ENCODE measurements at places on chromosomes 11 and 22.

GRCh38 chr11:33959855-33960400 is 68.1 kb upstream of the LMO2 start:
- no peak for DNase-seq

- no peak for DNase-seq
These were observed 16.3 kb downstream of the DUSP8 start for GRCh38 chr11:1555713-1556153.

DNA sequence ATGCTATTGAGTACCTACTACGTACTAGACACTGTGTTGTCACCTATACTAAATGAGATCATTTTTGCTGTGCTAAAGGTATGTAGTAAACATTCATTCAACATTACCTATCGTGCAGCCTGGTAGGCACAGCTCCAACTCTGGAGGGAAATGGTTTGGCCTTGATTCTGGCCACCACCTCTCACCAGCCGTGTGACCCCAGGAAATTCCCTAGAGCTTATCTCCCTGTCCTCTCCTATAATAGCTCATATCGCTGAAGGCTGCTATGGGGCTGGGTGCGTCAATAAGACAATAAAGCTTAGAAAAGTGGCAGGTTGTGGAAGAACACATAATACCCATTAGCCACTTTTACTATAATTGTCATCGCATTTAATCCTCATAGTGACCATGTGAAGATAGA is 107.5 kb downstream of the MYO18B start:
- no peak for DNase-seq

DNA sequence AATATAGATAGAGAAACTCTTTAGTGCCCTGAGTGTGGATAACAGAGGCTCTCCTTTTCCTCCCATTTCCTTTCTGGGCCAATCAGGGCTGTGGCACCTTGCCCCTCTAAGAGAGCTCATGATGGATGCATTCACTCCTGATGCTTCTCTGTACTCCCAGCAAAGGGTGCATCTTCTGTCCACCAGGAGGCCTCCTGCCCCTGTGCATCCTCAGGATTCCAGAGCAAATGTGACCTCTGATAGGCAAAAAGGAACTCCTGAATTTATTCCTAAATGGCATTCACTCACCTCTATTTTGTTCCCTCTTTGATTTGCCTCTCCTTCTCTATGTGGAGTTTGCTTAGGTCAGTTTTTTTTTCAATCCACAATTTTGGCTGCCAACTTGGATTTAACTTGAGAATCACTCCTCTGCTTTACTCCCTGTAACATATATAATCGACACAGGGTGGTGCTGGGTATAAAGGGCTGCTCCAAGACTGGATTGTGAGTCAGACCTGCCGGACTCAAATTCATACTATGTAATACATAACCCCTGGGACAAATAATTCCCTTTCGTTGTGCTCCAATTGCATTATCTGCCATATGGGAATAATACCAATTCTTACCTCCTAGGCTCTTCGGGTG is 1.1 kb upstream of the MRGPRX4 start:
- DNase-seq = peak; percentile 9

Data from NCI-H748 treated with DMSO at 0.1 percent for 48 hours (cell line).